ENCODE measurements at places on chromosomes 4 and X.

GRCh38 chr4:140808256-140808655 is 52.1 kb upstream of the TBC1D9 start:
- no peak for DNase-seq

DNA sequence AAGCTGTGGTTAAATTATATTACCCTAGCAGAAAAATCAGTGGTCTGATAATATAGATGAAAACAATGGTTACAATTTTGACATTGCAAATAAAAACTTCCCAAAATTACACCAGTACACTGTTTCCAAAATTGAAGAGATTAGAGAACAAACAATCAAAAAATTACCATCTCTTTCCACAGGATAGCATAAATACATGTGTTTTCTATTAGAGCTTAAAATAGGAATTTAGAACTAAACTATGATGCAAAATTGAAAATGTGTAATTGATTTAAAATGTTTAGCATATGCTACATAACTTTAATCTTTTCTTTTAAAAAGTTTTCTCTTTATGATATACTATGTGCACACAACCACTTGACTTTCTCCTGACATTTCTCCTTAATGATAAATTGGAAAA is 6.7 kb downstream of the EDNRA start:
- no peak for DNase-seq

GRCh38 chrX:10725071-10725470 is 104.7 kb upstream of the MID1 start:
- DNase-seq, result peak; percentile 3

DNA sequence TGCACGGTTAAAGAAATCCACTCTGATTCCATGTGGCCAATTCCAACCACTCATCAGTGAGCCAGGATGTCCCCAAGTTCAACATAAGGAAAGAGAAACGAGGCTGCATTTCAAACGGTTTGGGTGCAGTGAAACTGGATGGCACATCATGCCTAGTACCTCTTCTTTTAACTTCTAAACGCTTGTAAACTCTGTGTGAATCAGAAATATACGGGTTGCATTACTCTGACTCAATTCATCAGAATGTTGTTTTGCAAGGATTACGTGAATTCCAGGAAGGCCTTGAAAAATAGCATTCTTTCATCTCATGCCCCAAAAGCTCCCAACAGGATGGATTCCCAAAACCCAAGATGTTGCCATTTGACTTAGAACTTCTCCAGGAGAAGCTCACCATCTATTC is 270.4 kb downstream of the LDB2 start:
- peak; percentile 78 for DNase-seq

- no peak for DNase-seq
These were observed 23.1 kb upstream of the MECP2 start for GRCh38 chrX:154120567-154120966.

DNA sequence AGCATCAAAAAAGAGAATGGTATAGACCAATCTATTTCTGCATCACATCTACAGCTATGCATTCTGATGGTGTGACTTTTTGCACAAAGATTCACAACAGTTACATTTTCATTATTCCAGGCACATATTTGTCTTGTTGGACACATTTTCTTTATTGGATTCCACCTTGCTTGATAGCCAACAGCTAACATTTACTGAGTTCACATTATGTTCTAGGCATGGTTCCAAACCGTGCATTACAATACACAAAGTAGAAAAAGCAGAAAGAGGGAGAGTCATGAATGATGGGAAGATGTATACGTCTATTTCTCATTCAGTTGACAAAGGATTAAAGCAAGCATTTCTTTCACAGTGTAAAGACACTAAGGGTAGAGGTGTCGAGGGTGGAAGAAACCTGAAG is 22.9 kb upstream of the CLGN start:
- DNase-seq, result no peak

- peak; percentile 69 for DNase-seq
These were observed 4.7 kb upstream of the GPR143 start for GRCh38 chrX:9770319-9770718.

DNA sequence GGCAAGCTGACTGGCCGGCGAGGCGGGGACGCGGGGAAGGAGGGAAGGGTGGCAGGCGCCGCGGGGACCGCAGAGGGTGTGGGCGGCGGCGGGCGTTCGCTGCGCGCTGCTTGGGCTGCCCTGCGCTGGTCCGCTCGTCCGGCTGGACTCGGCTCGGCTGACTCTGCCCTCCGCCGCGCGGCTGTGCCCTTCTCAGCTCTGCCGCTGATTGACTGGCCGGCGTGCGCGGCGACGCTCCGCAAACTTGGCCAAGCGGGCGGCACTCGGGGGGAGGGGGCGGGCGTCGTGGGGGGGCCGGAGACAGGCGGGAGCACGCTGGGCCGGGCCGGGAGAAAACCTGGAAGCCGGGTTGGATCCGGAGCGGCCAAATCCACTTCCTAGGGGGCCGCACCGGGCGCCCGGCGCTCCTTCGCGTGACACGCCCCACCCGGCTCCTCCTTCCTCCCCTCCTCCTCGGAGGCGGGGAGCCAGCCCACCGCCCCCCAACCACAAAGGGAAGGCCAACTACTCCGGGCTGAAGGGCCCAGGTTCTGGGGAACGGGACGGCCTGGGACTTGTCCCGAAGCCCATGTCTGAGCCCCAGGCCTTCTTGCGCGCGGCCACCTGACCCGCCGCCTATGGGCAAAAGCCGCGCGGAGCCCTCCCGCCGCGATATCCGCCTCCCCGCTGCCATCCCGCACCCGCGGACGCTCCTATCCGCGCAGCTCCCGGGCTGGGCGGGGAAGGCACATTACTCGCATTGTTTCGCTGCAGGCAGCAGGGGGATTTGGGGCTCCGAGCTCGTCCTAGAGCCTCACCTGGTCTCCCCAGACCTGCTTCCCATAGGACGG is at the start of gene GPC4:
GPC4 (minus strand) TSS at position 214 of the 830 bp plus-strand sequence. CDS start 524 bp downstream, outside the sequence.
- peak; percentile 22 for DNase-seq

DNA sequence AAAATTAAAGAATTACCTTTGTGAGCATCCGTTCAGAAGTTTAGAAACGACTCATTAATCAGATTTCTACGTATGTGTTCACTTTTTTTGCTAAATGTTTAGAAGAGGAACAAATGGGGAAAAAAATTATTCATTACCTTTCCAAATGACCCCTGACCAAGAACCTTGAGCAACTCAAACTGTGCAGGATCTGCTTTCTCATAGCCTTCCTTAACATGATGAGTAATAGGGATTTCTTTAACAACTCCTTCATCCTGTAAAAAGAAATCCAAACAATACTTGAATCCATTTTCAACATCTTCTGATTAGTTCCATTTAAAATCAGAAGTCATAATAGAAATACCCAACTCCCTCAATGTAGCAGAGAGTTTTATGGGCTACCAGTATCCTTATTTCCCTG is 32.1 kb downstream of the RPS6KA6 start:
- no peak for DNase-seq

GRCh38 chr4:169664615-169665014 is 44.2 kb downstream of the CLCN3 start:
- DNase-seq, result no peak

- peak; percentile 33 for DNase-seq
These were observed 5.6 kb upstream of the TXK start for GRCh38 chr4:48139691-48140090.

- DNase-seq, result no peak
These were observed 12.1 kb downstream of the UNC5C start for GRCh38 chr4:95536650-95537049.

DNA sequence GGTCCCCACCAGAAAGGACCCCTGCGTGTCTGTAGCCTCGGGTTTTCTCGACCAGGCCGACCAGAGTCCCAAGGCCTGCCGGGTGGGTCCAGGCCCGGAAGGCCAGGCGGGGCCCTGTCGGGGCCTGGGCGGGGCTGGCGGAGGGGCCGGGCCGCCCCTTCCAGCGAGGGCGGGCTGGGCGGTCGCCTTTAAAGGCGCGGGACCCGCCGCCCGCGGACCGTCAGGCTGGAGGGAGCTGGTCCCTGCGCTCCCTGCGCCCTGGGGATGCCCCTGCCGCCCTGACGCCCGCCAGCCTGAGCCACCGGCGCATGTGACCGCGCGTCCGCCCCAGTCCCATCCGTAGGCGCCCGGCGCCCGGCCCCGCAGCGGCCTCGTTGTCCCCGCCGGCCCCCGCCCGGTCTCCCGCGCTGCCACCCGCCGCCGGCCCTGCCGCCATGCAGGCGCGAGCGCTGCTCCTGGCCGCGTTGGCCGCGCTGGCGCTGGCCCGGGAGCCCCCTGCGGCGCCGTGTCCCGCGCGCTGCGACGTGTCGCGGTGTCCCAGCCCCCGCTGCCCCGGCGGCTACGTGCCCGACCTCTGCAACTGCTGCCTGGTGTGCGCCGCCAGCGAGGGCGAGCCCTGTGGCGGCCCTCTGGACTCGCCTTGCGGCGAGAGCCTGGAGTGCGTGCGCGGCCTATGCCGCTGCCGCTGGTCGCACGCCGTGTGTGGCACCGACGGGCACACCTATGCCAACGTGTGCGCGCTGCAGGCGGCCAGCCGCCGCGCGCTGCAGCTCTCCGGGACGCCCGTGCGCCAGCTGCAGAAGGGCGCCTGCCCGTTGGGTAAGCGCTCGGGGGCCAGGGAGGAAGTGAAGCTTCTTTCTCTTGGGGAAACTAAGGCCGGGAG is at the start of gene HTRA3:
HTRA3 (plus strand) TSS at position 220 of the 883 bp plus-strand sequence; CDS start at position 435, 215 bp downstream.
- no peak for DNase-seq

GRCh38 chr4:94570558-94570957 is 118.8 kb downstream of the PDLIM5 start:
- DNase-seq, result no peak

DNA sequence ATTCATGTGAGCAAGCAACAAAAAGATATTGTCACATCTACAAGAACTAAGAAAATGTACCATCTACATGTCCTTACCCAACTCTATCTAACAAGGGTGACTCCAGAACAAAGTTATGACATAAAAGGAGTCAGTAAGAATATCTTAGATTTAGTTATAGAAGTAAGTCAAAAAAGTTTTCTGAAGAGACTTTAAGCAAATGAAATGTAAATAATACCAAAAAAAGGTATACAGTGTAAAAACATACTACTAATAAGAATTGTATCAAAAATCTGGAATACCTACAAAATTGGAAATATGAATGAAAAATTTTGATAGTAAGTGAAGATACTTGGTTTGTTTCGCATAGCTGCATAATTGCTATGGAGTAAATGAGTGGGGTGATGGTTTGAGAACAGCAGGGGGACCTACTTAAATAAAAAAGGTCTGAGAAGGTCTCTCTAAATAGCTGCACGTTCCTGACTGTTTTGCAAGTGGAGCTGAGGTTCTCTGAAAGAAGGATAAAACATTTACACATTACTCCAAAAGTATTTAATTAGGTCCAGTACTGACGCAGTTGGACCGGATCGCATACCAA is 51.0 kb upstream of the ENPP6 start:
- DNase-seq, result peak; percentile 28

GRCh38 chrX:66751136-66751782 is 112.4 kb upstream of the EDA2R start:
- peak; percentile 1 for DNase-seq

DNA sequence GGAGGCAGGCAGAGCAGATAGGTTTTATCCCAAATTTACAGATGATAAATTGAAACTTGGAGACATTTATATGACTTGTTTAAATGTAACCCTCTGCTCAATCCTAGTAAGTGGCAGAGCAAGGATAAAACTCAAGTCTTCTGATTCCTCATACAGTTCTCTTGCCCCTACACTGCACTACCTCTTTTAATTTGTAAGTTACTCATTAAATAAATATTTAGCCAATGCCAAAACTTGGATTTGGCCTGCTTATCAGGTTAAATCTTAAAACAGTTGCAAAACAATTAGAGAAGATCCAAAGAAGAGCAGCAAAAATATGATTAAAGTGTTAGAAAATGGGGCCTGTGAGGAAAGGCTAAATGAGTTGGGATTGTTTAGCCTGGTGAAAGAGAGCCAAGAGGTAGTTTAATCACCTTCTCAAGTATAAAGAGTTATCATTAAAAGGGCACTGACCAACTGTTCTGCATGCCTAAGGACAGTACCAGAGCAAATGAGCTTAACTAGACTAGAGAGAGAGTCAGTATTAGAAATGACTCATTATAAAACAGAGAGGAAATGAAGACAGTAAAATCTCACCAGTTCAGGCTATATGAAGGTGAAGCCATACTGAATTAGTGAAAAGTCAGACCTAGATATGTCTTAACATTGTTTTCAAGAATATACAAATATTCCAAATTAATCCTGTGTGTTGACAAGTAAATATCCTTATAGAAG is 146.3 kb downstream of the GRIA3 start:
- DNase-seq, result no peak

- DNase-seq, result no peak
These were observed 869 bp downstream of the TMEM184C start for GRCh38 chr4:147617841-147618691.

DNA sequence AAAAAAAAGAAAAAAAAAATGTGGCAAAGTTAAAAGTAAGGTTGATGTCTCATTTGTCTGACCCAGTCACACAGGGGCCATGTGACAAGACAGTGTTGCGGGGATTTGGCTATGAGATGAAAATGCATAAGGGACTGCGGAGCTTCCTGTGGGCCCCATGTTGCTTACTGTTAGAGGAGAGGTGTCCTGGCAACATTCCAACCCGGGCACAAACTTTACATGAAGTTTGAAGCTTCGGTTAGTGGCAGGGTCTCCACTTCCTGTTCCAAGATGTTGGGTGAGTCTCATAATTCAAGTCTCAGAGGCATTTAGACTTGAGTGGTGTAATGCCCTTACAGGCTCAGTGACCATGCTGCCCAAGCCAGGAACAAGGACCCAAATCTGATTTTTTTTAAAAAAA is 111.3 kb downstream of the MAML3 start:
- DNase-seq, result no peak

DNA sequence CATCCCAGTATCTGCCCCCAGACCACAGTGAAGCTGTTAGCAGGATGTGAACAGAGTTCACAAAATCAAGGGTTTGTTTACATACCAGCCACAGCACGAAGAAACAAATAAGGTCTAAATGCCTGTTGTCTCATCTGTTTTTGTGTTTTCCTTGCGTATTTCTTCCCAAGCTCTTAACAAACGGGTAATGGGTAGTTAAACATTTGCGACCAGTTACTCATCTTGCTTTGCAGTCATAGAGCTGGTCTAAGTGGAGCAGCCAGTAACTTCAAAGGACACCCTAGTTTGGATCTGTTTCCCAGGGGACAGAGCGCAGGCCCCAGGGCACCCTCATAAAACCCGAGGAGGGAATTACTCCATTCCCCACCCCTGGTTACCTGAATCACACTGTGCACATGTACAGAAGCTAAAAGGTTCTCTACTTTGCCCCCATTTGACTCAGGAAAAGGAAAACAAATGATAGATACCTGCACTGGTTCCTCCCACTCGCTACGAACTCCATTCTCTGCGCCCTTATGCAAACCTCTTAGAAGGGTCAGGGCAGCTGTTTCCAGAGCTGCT is 68.8 kb downstream of the MAML3 start:
- no peak for DNase-seq
